ENCODE measurements at places on chromosomes 6 and 20. TPM values are rescaled to one million over a fixed set of nuclear protein-coding genes. Genes with fewer than 3 reads are reported as not detected.
A peak's percentile ranks its signal among the peaks of the same experiment; 100 is the strongest.

Gene ZGPAT
- total RNA-seq, result 14.7 TPM

Gene IL17A
- not detected for total RNA-seq

DNA sequence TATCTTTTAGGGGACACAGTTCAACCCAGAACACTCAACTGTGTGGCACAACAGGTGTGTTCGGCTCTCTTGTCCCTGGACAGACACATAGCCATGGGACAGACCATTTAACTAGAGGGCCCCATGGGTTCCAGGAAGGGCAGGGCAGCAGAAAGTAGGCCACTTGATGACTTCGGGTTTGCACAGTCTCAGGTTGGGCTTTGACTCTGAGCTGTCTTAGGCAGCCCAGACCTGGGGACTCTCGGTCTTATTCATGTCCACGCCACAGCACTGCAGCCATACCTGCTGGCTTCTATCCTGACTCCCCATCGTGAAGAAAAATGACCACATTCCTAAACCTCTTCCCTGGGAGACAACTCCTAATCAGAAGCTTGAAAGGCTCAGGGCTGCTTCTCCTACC lies 146.1 kb upstream of the AKAP12 start:
- H3K36me3 ChIP-seq, result no peaks in the 10 kb centered on the region
- H3K27me3 ChIP-seq, result no peaks in the 10 kb centered on the region
- DNase-seq, result no peak
- H3K4me1 ChIP-seq, result peaks cover 6% of the 10 kb centered on the region

DNA sequence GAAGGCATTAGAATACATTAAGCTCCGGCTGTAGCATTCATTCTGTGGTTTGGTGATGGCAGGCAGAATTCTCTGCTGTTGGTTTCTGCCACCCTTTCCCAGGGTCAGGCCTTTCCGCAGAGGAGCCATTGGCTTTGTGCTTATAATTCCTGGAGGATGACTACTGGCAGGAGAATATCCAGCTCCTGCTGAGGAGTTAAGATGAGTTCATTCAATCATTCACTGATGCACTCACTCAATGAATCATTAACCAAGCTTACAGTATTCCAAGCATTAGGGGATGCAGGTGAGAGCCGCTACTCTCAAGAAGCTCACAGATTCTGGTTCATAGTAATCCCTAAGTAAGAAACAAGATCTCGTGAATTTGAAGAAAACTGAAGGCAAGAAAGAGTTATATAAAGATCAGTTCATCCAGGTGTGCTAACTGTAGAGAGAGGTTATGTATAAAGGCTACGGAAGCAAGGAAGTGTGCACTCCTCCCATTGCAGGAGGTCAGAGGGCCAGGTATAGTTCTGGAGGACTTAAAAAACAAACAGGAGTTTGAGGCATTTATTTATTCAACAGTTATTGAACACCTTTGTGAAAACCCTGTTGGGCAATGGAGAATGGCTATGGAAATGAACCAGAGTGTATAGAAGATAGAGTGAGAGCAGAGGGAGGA lies 75.5 kb downstream of the HMGN3 start:
- peak overlapping the region; percentile 10 for H3K27ac ChIP-seq
- H3K4me3 ChIP-seq, result peak overlapping the region; percentile 27
- H3K27me3 ChIP-seq, result no peaks in the 10 kb centered on the region

- no peak overlapping the region for H3K4me3 ChIP-seq
- H3K27me3 ChIP-seq, result no peaks in the 10 kb centered on the region
- no peak overlapping the region for H3K27ac ChIP-seq
- peaks cover 50% of the 10 kb centered on the region for H3K36me3 ChIP-seq
- H3K4me1 ChIP-seq, result peaks cover 4% of the 10 kb centered on the region
- no peak for DNase-seq
Observed at GRCh38 chr20:62292108-62292507, 10.7 kb upstream of the ADRM1 start.
